ENCODE measurements at places on chromosomes 12 and 14. TPM values are rescaled to one million over a fixed set of nuclear protein-coding genes. Genes with fewer than 3 reads are reported as not detected.

The MYRFL gene
- 0.31 TPM for total RNA-seq

The PRR4 gene
- total RNA-seq: 19.3 TPM

DNA sequence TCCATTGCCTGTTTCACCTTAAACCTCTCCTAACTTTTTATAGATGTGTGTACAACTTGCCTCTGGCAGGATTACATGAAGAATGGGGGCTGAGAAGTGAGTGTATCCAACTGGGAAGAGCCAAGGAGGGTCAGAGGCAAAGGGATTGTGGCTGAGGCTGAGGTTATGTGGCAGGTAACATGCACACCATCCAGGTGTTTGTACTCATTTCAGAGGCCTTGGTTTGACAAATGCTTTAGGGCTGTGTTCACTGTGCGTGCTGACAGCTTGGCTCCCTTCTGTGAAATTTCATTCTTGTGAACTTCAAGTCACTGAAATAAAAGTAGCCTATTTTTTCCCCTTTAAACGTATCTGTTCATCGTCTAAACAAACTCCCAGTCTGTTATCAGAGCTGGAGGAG, 47.7 kb downstream of the ANO6 start:
- DNase-seq: no peak

The IL31 gene
- not detected for total RNA-seq

DNA sequence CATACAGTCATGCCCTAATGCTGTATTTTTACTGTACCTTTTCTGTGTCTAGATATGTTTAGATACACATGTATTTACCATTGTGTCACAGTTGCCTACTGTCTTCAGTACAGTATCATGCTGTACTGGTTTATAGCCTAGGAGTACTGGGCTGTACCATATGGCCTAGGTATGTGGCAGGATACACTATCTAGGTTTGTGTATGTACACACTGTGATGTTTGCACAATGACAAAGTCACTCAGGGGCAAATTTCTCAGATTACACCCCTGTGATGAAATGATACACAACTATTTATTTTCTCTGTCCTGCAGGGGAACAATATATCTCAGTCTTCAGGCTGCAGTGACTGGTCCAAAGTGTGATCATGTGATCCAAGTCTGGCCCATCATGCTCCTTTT, 1076.1 kb downstream of the VRK1 start:
- DNase-seq: no peak

GRCh38 chr12:24562771-24563431, 386.0 kb downstream of the BCAT1 start:
- DNase-seq: peak; percentile 60

DNA sequence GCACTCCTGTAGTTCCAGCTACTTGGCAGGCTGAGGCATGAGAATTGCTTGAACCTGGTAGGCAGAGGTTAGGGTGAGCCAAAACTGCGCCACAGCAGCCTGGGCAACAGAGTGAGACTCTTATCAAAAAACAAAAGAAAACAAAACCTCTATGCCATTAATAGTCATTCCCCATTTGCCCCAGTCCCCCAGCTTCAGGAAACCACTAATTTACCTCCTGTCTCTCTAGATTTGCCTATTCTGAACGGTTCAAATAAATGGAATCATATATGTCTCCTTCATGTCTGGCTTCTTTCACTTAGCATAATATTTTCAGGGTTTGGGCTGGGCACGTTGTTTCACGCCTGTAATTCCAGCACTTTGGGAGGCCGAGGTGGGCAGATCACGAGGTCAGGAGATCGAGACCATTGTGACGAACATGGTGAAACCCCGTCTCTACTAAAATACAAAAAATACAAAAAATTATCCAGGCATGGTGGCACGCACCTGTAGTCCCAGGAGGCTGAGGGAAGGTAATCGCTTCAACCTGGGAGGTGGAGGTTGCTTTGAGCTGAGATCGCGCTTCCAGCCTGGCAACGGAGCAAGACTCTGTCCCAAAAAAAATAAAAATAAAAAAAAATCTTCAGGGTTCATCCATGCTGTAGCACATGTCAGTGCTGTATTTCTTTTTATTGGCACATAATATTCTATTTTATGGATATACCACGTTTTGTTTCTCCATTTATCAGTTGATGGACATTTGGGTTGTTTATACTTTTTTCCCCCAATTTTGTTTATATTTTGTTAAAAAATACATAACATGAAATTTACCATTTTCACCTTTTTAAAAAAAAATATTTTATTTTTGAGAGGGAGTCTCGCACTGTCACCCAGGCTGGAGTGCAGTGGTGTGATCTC, 31.9 kb downstream of the KNTC1 start:
- no peak for DNase-seq

DNA sequence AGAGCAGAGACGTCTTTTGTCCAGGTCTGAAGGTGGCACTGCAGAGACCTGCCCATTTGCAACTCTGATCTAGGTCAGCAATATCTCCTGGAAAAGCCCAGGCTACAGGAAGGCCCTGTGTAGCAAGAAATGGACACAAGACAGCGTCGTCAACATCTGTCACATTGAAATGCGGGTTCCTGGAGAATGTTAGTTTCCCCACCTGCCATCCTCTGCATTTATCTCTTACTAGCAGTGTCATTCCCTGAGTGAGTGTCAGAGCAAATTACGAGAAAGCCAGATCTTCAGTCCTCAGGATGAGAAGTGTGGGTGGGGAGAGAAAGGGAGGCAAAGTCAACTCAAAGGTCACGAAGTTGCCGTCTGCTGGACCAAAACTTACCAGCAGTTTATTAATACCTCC, 27.4 kb upstream of the FLVCR2 start:
- no peak for DNase-seq

All from tongue (tissue), 3 donors.